ENCODE measurements at places on chromosomes 6 and 20. TPM values are rescaled to one million over a fixed set of nuclear protein-coding genes. Genes with fewer than 3 reads are reported as not detected.

GRCh38 chr20:16501301-16501700 is 71.9 kb downstream of the KIF16B start:
- DNase-seq = no peak
- H3K4me1 ChIP-seq = no peaks in the 10 kb centered on the region
- H3K4me3 ChIP-seq = no peak overlapping the region

- no peak overlapping the region for H3K4me3 ChIP-seq
- H3K27me3 ChIP-seq = no peaks in the 10 kb centered on the region
- peaks cover 74% of the 10 kb centered on the region for H3K4me1 ChIP-seq
- H3K27ac ChIP-seq = no peak overlapping the region
- DNase-seq = no peak
These were observed 20.1 kb downstream of the PLCB1 start for GRCh38 chr20:8152183-8152582.

DNA sequence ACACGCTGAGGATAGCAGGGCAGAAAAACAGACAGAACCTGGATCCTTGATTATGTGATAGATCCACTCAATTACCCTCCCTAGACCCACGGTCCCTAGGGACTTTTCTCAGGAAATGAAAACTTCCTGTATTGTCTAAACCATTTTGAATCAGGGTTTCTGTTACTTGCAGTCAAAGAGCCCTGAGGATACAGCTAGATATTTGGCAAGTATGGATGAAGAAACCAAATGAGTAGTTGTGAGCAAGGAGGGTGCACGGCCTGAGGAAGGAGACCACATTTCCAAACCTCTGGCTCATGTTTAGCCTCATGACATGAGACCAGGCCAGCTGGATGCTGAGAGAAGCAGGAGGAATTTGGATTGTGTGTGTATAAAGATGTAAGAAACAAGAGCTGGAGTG is 91.6 kb downstream of the MRPL14 start:
- H3K27me3 ChIP-seq = no peaks in the 10 kb centered on the region
- no peak overlapping the region for H3K27ac ChIP-seq
- no peak for DNase-seq
- H3K4me3 ChIP-seq = no peak overlapping the region

GRCh38 chr20:20897922-20898321 is 185.5 kb upstream of the RALGAPA2 start:
- no peak overlapping the region for H3K4me3 ChIP-seq
- H3K36me3 ChIP-seq = no peaks in the 10 kb centered on the region
- H3K27ac ChIP-seq = no peak overlapping the region

The ACTL10 gene
- 0.33 TPM for total RNA-seq

DNA sequence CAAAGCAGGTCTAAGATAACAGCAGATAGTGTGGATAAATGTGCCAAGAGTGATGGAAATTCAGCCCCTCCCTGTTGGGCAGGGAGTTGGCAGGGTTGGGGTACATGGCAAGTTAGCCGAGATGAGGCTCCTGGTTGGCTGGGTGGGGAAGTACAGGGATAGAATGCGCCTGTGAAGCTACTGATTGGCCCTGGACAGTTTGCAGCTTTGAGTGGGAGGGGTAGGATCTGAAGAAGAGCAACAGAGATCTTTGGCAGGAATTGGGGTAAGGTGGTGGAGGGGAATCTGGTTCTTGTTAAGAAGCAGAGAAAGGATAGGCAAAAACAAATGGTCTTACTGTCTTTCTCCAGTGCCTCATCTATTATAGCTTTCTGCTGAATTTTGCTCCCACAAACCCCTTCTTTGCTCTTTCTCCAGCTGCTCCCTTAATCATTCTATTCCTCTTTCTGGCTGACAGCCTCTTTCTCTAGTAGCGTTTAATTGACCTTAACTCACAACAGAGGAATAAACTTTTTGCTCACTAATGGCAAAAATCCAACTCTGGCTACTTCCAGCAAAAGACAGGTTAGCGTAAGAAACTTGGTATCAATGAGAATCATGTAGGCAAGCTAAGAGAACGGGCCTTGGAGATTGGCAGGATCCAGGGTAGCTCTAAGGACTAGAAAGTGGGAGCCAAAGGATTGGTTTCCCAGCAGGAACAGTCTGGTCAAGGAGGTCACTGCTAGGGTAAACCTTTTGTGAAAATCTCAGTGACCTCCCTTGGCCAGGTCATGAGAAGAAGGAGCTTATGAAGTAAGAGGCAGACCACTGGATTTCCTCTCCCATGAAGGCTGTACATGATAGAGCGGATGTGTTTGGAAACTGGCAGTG is 86.3 kb upstream of the CARMIL1 start:
- no peaks in the 10 kb centered on the region for H3K36me3 ChIP-seq
- H3K27me3 ChIP-seq = no peaks in the 10 kb centered on the region
- peak overlapping the region; percentile 68 for H3K27ac ChIP-seq
- peaks cover 27% of the 10 kb centered on the region for H3K4me1 ChIP-seq
- DNase-seq = no peak
- no peak overlapping the region for H3K4me3 ChIP-seq

- H3K36me3 ChIP-seq = no peaks in the 10 kb centered on the region
- H3K4me3 ChIP-seq = no peak overlapping the region
- DNase-seq = no peak
- no peaks in the 10 kb centered on the region for H3K4me1 ChIP-seq
These were observed 438.4 kb upstream of the FLRT3 start for GRCh38 chr20:14775778-14776177.

DNA sequence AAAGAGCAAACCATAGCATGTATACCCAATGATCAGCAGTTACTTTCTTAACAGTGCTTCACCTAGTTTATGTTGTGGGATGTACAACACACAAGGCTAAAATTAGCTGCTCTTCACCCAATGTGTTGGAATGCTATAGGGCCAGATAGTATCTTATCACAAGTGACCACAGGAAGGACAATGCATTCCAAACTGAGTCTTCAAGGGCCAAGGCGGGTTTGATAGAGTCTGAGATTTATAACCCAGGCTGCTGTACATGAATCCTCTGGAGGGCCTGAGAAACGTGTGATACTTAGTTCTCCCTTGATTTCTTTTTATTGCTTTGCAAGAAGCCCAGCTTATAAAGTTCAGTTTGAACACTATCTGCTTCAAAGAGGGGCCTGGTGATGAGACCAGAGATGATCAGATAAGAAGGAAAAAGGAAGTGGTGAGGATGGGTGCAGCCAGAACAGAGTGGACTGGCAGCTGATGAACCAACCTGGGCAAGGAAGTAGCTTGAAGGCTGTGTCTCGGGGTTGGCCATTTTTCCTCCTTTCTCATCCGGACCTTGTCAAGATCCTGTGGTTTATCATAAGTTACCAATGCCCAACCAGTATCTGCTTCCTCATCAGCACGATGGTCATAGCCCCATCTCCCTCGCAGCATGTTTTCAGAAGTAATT is 62.2 kb upstream of the BMP2 start:
- H3K27me3 ChIP-seq = no peaks in the 10 kb centered on the region
- no peak for DNase-seq
- H3K27ac ChIP-seq = peak overlapping the region; percentile 61
- H3K4me1 ChIP-seq = peaks cover 35% of the 10 kb centered on the region
- no peak overlapping the region for H3K4me3 ChIP-seq

DNA sequence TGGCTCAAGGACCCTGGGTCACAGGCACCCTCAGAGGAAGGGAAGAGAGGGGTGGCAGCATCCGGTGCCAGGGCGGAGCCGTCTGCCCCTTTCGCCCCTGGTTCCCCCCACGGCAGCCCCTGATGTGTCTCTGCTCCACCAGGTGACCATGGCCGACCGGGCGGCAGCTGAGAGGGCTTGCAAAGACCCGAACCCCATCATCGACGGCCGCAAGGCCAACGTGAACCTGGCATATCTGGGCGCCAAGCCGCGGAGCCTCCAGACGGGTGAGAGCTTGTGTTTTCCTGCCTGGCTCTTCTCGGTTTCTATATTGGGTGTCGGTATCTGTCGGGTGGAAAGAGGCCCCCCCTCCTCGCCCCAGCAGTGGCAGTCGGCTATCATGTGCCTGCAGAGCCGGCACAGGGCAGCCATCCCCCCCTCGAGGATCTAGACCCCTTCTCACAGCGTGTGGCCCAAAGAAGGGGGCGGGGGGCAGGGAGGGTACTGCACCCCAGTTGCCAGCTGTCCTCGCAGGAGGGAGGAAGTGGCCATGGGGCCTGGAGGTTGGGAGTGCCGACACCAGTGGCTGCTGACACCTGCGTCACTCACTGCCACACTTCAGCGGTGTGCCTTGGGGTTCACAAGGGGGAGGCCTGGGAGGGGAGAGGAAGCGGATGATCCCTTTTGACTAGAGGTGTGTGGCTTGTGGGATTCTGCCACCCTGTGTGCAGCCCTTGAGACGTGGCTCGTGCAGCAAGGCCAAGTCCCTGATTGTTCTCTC is 1.5 kb downstream of the RBM38 start:
- peaks cover 39% of the 10 kb centered on the region for H3K36me3 ChIP-seq
- no peaks in the 10 kb centered on the region for H3K27me3 ChIP-seq
- peak overlapping the region; percentile 96 for H3K27ac ChIP-seq
- H3K4me3 ChIP-seq = peak overlapping the region; percentile 71

The DOK5 gene
- 16.9 TPM for total RNA-seq

The CD40 gene
- total RNA-seq = 14.9 TPM

The HMGCLL1 gene
- 0.94 TPM for total RNA-seq

The SPTLC3 gene
- total RNA-seq = 2.8 TPM

DNA sequence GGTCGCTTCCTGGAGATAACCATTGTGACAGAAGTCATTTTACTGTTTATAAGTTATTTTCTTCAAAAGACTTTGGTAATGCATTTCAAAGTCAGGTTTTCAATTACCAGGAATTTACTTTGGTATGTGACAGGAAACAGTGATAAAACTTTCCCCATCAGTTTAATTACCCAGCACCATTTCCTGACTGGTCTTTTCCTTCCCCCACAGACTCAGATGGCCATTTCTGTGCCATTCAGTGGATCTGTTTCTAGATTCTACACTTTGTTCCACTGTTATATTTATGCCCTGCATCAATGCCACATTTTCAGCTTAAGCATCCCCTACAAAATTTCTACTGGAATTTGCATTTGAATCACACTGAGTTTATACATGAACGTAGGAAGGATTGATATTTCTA is 16.3 kb downstream of the RRBP1 start:
- no peak overlapping the region for H3K27ac ChIP-seq
- no peak for DNase-seq
- H3K36me3 ChIP-seq = no peaks in the 10 kb centered on the region
- no peaks in the 10 kb centered on the region for H3K4me1 ChIP-seq
- H3K27me3 ChIP-seq = no peaks in the 10 kb centered on the region
- no peak overlapping the region for H3K4me3 ChIP-seq

The TPBG gene
- total RNA-seq = 7.4 TPM

DNA sequence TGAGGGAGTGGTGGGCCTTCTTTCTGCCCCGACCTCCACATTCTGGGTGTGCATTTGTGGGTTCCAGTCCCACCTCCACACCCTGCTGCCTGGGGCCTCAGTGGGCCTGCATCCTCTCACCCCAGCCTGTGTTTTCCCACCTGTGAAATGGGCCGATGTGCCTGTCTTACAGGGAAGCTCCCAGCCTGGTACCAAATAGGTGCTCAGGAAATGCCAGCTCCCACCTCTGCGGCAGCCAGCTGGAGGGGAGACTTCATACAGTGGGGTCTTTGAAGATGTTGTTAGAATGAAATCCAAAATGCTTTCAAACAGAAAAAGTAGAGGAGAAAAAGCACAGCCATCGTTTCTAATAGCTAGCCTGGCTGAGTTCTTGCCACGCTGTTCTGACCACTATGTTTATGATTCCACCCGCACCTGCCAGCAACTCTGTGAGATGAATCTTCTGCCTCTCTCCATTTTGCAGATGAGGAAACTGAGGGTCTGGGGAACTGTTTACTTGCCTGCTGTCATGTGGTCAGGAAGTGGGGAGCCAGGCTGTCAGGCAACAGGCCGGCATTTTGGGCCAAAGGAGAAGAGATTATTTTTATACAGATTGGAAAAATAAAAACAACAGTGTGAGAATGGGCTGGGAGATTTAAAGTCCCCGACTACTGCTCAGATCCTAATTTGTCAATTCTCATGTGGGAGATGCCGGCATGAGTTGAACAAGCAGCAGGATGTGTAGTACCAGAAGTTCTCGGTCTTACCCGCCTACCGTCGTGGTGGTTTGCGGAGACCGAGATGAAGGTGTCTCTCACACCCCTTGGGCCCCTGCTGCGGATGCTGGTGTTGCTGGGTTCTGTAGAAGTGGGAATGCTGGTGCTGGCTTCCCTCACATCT is 4.6 kb downstream of the TMEM181 start:
- H3K27me3 ChIP-seq = no peaks in the 10 kb centered on the region
- H3K27ac ChIP-seq = no peak overlapping the region
- H3K36me3 ChIP-seq = no peaks in the 10 kb centered on the region

DNA sequence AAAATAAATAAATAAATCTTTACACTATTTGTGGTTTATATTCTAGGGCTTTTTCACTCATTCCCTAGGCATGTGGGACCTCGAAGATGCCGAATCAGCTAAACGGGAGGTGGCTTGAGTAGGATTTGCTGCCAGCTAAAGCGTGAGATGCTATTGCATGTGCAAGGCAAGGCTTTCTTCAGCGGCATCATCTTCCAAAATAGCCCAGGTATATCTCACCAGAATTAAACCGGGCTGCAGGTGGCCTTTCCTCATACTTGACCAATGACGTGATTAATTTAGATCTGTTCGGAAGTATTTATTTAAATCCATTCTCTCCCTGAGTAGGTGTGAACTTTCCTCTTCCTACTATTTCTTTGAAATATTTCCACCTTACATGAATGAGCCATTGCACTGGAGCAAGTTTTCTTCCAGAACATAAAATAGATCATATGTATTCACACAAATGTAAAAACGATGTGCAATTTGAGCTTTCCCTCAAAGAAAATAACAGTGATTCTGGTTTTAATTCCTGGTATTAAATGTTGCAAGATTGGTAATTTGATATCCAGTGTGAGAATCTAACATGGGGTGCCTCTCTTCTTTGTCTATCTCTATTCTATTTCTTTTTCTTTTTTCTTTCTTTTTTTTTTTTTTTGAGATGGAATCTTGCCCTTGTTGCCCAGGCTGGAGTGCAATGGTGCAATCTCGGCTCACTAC is 24.3 kb upstream of the ZNF217 start:
- peak; percentile 38 for DNase-seq
- H3K27me3 ChIP-seq = no peaks in the 10 kb centered on the region
- H3K36me3 ChIP-seq = no peaks in the 10 kb centered on the region
- no peak overlapping the region for H3K4me3 ChIP-seq
- no peak overlapping the region for H3K27ac ChIP-seq
- no peaks in the 10 kb centered on the region for H3K4me1 ChIP-seq

The COL20A1 gene
- not detected for total RNA-seq

DNA sequence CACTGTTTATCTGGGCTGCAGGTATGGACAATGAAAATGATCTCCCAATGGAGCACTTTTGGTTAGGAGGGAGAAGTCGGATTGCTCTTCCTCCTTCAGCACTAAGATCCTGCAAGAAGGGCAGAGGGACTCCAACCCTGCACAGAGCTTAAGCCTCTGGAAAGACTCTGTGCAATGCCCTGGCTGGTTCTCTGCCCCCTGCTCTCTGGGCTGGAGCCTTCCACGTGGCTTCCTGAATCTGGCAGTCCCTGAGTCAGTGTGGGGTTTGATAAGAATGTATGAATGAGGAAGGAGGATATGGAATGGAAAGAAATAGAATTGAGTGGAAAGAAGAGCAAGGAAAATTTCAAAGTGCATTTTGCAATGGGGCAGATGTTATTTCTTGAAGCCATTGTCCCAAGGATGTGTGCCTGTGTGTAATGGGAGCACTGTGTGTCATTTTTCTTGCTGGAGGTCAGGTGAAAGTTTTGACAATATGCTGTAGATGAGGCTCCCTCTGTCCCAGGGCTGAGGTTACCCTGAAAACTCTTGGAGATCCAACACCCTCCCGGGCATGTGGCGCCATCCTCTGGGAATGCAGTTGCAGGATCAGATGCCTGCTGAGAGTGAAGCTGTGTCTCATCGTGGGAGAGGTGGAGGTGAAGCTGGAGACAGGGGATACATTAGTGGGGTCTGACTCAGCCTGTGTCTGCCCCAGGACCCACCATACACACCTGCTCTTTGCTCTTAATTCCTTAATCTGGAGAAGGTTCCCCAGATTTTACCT is 16.3 kb upstream of the CST9L start:
- no peak overlapping the region for H3K4me3 ChIP-seq
- no peak overlapping the region for H3K27ac ChIP-seq

All from right atrium auricular region (tissue), 2 donors.